Activated T-helper 1 cell treated with anti-CD3 and anti-CD28 coated beads, Interleukin-2, amount 50 U/mL, for 16 hours (primary cell): ENCODE measurements at places on chromosomes 12 and 14.

GRCh38 chr12:62268956-62269355 lies 8.8 kb downstream of the USP15 start:
- DNase-seq = no peak

DNA sequence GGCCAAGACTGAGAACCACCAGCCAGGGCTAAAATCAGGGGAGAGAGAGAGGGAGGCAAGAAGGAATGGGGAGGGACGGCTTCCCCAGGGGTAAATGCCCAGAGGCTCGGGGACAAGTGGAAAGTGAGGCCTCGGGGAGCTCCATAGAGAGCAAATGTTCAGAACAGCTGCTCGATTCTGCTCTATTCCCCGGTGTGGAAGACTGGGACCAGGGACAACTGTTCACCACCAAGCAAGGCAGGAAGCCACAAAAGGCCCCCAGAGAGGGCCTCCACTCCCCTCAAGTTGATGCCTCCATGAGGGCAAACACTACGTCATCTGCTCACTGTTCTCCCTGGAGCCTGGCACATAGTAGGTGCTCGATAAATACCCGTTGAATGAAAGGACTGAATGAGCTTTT lies 53.5 kb downstream of the IRF2BPL start:
- no peak for DNase-seq

DNA sequence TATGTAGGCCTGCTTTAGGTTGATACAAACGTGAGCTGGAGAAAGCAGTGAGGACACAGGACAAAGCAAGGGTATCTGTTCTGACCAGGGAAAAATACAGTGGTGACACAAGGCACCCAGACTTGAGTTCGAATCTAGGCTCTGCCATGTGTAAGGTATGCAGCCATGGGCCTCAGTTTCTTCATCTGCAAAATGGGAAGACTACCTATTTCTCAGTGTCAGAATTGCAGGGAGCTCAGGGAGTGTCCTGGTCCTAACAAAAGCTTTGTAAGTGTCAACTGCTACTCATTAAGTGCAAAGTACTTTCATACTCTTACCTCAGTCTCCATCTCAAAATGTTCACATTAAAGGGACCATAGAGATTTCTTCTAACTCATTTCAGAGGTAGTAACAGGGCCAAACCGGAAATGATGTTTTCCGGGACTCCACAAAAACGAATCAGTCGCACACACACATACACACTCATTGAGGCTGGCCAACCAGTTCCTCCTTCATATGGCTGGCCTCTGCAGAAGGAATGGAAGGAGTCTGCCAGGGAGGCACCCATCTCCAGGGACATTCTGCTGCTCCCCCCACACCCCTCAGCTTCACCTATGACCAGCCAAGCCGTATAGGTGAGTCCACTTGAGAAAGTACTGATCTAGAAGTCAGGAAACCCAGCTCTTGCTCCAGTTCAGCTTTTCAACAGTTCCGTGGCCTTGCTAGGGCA lies 7.8 kb downstream of the CTDSP2 start:
- no peak for DNase-seq

GRCh38 chr12:54723379-54724256 lies 75.5 kb upstream of the DCD start:
- peak; percentile 1 for DNase-seq

DNA sequence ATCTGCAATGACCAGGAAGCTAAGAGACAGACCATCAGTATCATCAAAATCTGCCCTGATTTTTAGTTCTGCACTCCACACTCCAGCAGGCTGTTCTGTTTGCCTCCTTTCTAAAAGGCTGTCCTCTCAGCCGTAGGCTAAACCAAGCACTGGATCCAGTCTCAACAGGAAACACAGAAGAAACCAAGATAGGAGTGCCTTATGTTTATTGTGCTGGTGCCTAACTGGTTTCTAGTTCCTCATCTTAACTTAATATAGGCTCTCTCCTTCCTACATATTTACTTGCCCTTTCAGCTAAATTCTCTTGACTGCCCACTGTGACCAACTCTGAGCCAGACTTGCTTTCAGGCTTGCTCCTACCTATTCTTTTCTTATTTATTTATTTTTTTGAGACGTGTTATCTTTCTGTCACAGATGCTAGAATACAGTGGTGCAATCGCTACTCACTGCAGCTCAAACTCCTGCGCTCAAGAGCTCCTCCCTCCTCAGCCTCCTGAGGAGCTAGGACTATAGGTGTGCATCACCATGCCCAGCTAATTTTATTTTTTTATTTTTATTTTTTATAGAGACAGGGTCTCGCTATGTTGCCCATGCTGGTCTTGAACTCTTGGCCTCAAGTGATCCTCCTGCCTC lies 30.8 kb downstream of the GALNT4 start:
- DNase-seq = no peak

DNA sequence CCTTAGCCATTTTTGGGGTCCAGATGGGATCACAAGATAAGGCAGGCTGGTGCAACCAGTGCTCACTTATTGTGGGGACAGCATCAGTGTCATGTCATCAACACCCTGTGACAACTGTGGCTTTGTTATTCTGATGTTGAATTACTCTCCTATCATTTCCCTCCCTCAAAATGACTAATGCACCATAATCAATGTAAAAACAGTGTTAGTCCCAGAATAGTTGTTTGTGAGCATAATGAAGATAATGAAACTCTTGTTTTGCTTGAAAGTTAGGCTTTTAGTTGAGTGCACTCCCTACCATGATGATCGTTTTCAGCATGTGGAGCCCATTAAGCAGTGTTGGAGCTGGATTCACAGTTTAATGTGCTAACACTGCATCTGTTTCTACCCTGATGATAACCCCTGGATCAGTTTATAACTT lies 151.4 kb downstream of the TMTC2 start:
- DNase-seq = no peak

- DNase-seq = no peak
Observed at GRCh38 chr12:49580572-49581535, 12.9 kb upstream of the MCRS1 start.
